ENCODE measurements at places on chromosomes 3 and 15. TPM values are rescaled to one million over a fixed set of nuclear protein-coding genes. Genes with fewer than 3 reads are reported as not detected.

FES gene
- 0.45 TPM for total RNA-seq

SCAMP2 gene
- 68.1 TPM for total RNA-seq

LRRC31 gene
- not detected for total RNA-seq

SI gene
- not detected for total RNA-seq

TMOD2 gene
- 1.7 TPM for total RNA-seq

P2RY13 gene
- not detected for total RNA-seq

FETUB gene
- 0.25 TPM for total RNA-seq

ULK4 gene
- total RNA-seq, result 4.7 TPM

TFRC gene
- total RNA-seq, result 94.1 TPM

SLC35G2 gene
- total RNA-seq, result 28.5 TPM

PAQR5 gene
- total RNA-seq, result 88.0 TPM

CLDN18 gene
- not detected for total RNA-seq

SLC22A14 gene
- total RNA-seq, result 0.03 TPM

FANCD2OS gene
- total RNA-seq, result not detected

SEC62 gene
- 88.6 TPM for total RNA-seq

SMCO1 gene
- total RNA-seq, result 0.03 TPM

NR1I2 gene
- total RNA-seq, result not detected

Measured in A549 treated with CORT108297 at 1 μM for 4 hours (cell line).